ENCODE measurements at places on chromosomes 3 and 15. TPM values are rescaled to one million over a fixed set of nuclear protein-coding genes. Genes with fewer than 3 reads are reported as not detected.

CRELD1 gene
- total RNA-seq, result 63.9 TPM

CCDC71 gene
- total RNA-seq, result 25.2 TPM

GUCA1C gene
- not detected for total RNA-seq

GRCh38 chr3:147030274-147030673, 376.1 kb downstream of the ZIC4 start:
- H3K4me3 ChIP-seq, result no peak overlapping the region
- DNase-seq, result no peak
- H3K27ac ChIP-seq, result no peak overlapping the region
- H3K4me1 ChIP-seq, result no peaks in the 10 kb centered on the region
- H3K27me3 ChIP-seq, result no peaks in the 10 kb centered on the region

DUOXA1 gene
- total RNA-seq, result 2.7 TPM

GDPGP1 gene
- 16.1 TPM for total RNA-seq

DNA sequence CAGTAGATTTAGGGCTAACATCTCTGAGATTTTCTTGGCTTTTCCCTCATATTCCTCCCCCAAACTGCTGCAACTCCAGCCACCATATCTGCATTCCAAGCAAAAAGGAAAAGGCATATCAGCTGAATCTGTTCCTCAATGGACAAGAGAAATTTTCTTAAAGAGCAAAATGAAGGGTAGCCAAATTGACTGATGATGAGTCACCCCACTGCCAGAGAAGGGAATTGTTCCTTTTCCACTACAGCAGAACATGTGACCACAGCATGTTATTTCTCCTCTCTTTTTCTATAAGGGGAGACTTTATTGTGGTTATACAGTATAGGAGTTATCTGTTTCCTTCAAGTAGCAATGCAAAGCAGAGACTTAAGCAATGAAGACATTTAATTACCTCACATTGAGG, 172.5 kb downstream of the MTHFS start:
- no peaks in the 10 kb centered on the region for H3K36me3 ChIP-seq
- no peak overlapping the region for H3K27ac ChIP-seq
- H3K27me3 ChIP-seq, result no peaks in the 10 kb centered on the region
- no peak overlapping the region for H3K4me3 ChIP-seq

PPP2R3A gene
- 71.9 TPM for total RNA-seq

C2CD4A gene
- total RNA-seq, result 0.16 TPM

DNA sequence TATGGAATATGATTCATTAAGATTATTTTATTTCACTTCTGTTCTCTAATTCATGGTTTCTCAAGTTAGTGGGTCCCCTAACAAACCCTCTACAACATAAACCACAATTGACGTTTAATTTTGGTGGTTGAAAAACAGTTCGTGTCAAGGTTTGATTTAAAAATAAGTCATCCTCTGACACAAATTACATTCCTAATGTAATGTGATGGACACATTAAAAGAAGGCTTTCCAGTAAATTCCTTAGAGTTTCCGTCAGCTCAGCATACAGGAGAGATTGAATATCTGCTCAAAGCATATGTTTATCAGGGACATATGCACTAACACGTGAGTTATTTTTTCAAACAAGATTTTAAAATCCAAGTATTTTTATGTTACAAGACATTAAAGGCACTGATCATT, 626.5 kb upstream of the ADAMTS9 start:
- no peak for DNase-seq
- no peak overlapping the region for H3K27ac ChIP-seq
- H3K36me3 ChIP-seq, result no peaks in the 10 kb centered on the region
- H3K4me3 ChIP-seq, result no peak overlapping the region
- no peaks in the 10 kb centered on the region for H3K4me1 ChIP-seq

DNA sequence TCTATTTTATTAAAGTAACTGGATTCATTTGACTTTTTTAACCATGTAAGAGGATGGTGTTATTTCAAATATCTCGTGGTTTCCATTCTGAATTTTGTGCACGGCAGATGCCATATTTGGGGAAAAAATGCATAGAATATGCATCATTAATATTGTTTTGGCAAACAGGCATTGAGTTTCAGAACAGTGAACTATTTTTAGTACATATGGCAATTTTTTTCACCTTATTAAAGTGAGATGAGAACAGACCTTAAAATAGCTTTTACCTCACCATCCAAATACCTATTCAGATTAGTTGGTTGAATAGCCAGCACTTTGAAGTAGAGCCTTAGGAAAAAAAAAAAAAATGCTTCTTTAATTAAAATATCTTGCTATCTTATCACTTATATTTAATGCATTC, 117.3 kb upstream of the FLNB start:
- DNase-seq, result no peak
- H3K4me3 ChIP-seq, result peak overlapping the region; percentile 51
- peaks cover 7% of the 10 kb centered on the region for H3K36me3 ChIP-seq
- peak overlapping the region; percentile 74 for H3K27ac ChIP-seq
- H3K27me3 ChIP-seq, result no peaks in the 10 kb centered on the region

GRCh38 chr15:39580485-39581241, at the start of gene THBS1:
Gene THBS1 (plus strand): TSS chr15:39581079. CDS start chr15:39581858, 779 bp downstream.
- peak; percentile 95 for DNase-seq
- peak within 1 kb of the TSS; percentile 86 for H3K27ac ChIP-seq
- peak within 1 kb of the TSS; percentile 57 for H3K4me3 ChIP-seq

COMMD4 gene
- total RNA-seq, result 52.4 TPM

GRCh38 chr15:31957581-31957980, 72.7 kb upstream of the CHRNA7 start:
- DNase-seq, result no peak
- H3K4me3 ChIP-seq, result no peak overlapping the region
- H3K27me3 ChIP-seq, result no peaks in the 10 kb centered on the region
- no peaks in the 10 kb centered on the region for H3K4me1 ChIP-seq

SYNPR gene
- 2.7 TPM for total RNA-seq

CCDC13 gene
- not detected for total RNA-seq

- no peak for DNase-seq
- H3K4me1 ChIP-seq, result no peaks in the 10 kb centered on the region
- no peak overlapping the region for H3K27ac ChIP-seq
- no peaks in the 10 kb centered on the region for H3K27me3 ChIP-seq
- H3K4me3 ChIP-seq, result no peak overlapping the region
Observed at GRCh38 chr3:53823026-53823955, 22.9 kb downstream of the CHDH start.

DNA sequence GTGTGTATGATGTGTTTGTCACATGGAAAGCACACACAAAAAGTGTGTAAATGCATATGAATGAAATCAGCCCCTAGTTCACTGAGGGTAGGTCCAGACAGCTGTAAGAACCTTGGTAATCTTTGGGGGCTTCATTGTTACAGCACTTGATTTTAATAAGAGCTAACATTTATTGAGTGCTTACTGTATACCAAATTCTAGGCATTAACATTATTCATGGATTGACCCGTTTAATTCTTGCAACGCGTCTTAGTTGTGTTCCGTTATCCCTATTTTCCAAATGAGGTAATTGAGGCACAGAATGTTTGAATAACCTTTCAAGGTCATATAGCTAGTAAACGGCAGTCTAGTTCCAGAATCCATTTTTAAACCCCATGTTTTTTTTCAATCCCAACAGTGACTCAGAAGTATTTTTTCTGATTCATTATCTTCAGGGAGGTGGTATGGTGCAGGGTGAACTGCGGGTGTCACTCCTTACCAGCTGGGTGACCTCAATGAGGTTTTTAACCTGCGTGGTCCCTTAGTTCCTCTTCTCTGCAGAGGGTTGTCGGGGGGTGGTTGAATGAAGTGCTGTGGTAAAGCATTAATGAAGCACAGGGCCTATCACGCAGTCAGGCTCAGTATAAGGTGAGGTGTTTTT, 14.2 kb downstream of the RAB8B start:
- peaks cover 13% of the 10 kb centered on the region for H3K4me1 ChIP-seq
- no peak for DNase-seq
- H3K27ac ChIP-seq, result no peak overlapping the region
- no peaks in the 10 kb centered on the region for H3K36me3 ChIP-seq
- no peaks in the 10 kb centered on the region for H3K27me3 ChIP-seq

SNTN gene
- not detected for total RNA-seq

ERC2 gene
- total RNA-seq, result 2.9 TPM

- DNase-seq, result no peak
- H3K4me1 ChIP-seq, result no peaks in the 10 kb centered on the region
- no peak overlapping the region for H3K4me3 ChIP-seq
Observed at GRCh38 chr3:41190509-41191284, 8.6 kb upstream of the CTNNB1 start.

DNA sequence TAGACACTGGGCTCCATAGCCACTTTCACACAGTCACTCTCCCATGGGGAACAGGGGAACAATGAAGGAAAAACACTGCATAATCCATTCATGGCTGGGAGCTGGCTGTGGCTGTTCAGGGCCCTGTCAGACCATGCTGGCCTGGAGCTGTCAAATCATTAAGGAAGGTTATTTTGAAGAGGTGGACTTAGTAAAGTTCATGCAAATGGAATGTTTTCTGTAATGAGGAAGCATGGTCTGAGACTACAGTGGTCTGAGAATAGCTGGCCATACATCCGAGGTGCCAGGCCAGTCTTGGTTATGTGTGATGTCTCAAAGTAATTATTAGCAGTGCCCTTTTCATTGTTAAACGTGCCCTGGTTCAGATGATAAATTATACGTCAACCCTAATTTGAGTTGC, 117.1 kb upstream of the MRPS22 start:
- DNase-seq, result no peak

DNA sequence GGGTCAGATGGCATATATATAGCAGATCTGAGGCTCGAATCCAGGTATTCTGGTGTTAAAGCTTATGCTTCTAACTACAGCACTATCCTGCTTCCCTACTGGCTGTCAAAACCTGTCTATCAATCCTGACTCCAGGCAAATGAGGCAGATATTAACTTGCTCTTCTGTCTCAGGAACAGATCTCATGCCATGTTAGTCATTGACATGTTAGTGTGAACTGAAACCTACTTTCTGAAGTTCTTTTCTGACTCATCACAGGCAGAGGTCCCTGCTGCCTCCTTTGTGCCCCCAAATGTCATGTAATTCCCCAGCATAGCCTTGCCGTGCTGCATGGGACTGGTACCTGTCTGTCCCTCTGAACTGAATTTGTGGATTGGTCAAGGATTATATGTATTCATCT, 125.0 kb upstream of the SMAD3 start:
- H3K27ac ChIP-seq, result no peak overlapping the region
- H3K4me1 ChIP-seq, result peaks cover 19% of the 10 kb centered on the region
- no peak overlapping the region for H3K4me3 ChIP-seq
- no peaks in the 10 kb centered on the region for H3K36me3 ChIP-seq

MITF gene
- 68.6 TPM for total RNA-seq

DNA sequence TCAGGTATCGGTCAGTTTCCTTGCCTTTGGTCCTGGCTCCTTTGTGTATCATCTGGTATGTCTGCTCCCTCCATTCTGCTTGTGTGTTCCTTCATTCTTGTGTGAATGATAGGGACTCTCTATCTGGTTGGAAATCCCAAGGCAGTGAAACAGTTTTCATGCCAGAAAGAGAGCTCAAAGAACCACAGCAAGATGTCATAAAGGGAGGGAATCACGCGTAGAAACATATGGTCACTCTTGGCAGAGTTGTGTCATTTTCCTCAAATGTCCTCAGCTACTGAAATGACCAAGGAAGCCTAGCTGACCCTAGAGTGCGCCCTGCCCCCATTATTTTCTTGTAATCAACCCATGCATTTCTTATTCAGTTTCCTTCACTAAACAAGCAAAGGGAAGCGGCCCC, 48.0 kb downstream of the RASGRP1 start:
- no peaks in the 10 kb centered on the region for H3K4me1 ChIP-seq
- no peak overlapping the region for H3K27ac ChIP-seq
- no peak for DNase-seq

DNA sequence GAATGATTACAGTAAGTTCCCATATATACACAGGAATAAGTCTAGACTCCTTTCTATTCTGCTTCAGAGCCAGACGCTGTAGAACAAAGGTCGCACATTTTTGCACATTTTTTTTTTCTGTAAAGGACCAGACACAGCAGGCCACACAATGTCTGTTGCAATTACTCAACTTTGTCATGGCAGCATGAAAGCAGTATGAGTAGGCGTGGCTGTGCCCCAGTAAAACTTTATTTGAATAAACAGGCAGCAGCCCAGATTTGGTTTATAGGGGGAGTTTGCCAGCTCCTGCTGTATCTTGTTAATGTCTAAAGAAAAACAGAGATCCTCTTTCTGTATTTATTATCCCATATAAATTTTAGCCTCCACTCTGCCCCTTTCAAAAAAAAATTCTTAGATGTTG, 708.3 kb downstream of the FHIT start:
- H3K4me3 ChIP-seq, result no peak overlapping the region
- H3K4me1 ChIP-seq, result no peaks in the 10 kb centered on the region
- H3K27me3 ChIP-seq, result no peaks in the 10 kb centered on the region
- DNase-seq, result no peak

STX19 gene
- total RNA-seq, result not detected

Measured in right atrium auricular region (tissue), 2 donors.